Omental fat pad (tissue), 4 donors: ENCODE measurements at places on chromosomes 13 and 19. TPM values are rescaled to one million over a fixed set of nuclear protein-coding genes. Genes with fewer than 3 reads are reported as not detected.
A peak's percentile ranks its signal among the peaks of the same experiment; 100 is the strongest.

CLEC17A gene
- 0.19 TPM for total RNA-seq

MIA gene
- not detected for total RNA-seq

FGF22 gene
- total RNA-seq: not detected

ADGRE1 gene
- 0.37 TPM for total RNA-seq

SRRM5 gene
- 0.12 TPM for total RNA-seq

FREM2 gene
- 2.8 TPM for total RNA-seq

KLHL1 gene
- not detected for total RNA-seq

RCBTB1 gene
- 17.5 TPM for total RNA-seq

EPS8L1 gene
- 8.6 TPM for total RNA-seq

- no peak for DNase-seq
These were observed 34.9 kb downstream of the PAK4 start for GRCh38 chr19:39160523-39160861.

- no peak for DNase-seq
These were observed 1.7 kb downstream of the PNMA8A start for GRCh38 chr19:46469541-46470185.

DNA sequence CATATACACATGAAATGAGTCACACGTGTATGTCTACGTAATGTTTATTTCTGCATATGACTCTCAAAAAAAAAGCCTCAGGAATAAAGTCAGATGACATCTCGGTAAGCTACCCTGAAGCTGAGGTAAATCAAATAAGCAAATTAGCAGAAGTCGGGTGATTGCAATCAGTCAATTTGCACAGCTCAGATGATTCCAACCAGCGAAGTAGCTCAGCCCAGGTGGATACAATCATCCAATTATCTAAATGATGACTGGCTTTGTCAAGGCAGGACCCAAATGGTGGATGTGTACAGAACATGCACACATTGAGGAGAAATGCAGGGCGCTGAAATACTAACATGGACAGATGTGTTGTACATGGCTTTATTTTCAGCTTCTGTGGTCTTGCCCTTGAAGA, 148.5 kb downstream of the ZNF486 start:
- DNase-seq: no peak

DNA sequence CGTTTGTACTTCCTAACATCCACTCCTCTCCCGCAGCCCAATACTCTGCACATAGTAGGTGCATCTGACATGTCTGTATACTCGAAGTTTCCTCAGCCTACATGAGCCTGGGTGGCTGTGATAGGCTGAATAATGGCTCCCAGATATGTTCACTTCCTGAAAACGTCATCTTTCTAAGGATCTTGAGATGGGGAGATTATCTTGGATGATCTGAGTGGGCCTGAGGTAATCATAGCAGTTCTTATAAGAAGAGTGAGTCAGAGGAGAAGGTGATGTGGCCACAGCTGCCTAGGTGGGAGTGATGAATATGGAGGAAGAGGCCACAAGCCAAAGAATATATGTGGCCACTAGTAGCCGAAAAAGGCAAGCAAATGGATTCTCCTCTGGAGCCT, 84.2 kb downstream of the AKAP11 start:
- no peak for DNase-seq

DNA sequence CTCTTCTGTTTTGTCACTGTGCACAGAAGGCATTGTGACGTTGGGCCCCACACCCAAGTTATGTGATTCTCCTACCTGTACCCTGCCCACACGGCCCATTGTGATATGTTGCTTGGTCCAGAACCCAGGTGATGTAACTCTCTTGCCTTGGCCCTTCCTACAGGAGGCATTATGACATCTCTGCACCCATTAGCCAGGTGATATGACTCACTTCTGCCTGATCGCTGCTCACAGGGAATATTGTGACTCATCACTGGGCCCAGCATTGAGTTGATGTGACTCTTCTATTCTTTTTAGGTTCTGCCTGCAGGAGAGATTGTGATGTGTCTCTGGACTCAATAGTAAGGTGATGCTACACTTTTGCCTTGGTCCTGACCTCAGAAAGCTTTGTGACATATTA, 65.4 kb upstream of the ZNF91 start:
- no peak for DNase-seq

DNA sequence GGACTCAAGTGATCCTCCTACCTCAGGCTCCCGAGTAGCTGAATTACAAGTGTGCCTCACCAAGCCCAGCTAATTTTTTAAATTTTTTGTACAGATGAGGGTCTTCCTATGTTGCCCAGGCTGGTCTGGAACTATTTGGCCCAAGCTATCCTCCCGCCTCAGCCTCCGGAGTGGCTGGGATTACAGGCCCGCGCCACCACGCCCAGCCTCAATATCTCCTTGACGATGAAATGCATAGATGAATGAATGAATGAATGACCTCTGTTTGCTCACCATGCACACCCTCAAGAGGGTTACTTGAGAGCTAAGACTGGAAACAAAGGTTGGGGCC, 14.9 kb upstream of the AP1M2 start:
- DNase-seq: no peak

DNA sequence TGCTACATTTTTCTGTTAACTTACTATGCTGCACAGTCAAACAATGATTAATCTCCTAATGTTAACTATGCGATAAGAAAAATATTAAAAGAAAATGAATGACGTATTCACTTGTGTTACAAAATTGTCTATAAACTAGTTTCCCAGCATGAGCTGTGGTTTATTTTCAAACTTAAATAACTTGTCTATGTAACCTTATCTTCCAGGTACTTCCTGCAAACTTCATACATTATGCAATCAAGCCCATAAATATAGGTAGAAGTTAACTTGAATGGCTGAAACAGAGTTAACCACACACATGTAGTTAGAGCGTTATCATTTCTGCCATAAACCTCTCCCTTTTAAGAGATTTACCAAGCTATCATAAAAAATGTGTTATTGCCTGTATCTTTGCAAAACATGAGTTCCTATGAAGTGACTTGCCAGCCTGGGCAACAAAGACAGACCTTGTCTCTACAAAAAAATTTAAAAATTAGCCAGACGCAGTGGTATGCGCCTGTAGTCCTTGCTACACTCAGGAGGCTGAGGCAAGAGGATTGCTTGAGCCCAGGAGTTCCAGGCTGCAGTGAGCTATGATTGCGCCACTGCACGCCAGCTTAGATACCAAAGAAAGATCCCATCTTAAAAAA, 17.7 kb upstream of the KLF5 start:
- DNase-seq: no peak

- DNase-seq: no peak
These were observed 7.2 kb downstream of the CIC start for GRCh38 chr19:42276284-42276683.

GRCh38 chr19:39444598-39445195, 685 bp upstream of the SUPT5H start:
- DNase-seq: no peak

DNA sequence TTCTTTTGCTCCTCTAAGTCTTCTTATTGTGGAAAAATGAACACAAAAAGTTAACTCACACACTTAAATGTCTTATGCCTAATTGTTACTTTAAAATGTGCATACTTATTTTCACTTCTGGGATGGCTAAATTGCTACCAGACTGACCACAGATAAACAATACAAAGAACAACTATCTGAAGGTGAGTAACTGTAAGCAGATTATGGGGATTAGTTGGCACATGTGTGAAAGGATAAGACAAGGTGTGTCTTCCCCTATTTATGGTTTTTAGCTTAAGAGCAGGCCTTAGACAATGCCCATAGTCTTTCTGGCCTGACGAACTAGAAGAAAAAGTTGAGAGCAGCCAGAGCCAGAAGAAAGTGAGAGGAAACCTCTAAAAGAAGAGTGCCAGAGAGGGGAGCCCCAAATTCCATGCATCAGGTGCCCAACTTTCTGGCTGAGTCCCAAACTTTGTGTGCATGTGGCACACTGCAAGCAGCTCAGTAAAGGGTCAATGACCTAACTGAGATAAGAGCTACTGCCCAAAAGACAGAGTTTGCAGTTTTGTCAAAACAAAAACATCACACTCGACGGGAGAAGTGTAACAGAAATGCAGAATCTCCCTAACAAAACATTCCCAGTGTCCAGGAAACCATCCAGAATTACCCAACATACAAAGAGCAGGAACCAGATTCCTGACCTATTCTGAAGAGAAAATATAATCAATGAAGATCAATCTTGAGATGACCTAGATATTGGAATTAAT, 375.4 kb downstream of the KCNRG start:
- no peak for DNase-seq

GRCh38 chr19:6608940-6609339, 18.0 kb upstream of the CD70 start:
- no peak for DNase-seq

- no peak for DNase-seq
These were observed 8.9 kb upstream of the AMER2 start for GRCh38 chr13:25180775-25181537.

GRCh38 chr19:29671393-29672160, 6.3 kb downstream of the PLEKHF1 start:
- peak; percentile 21 for DNase-seq

GRCh38 chr19:18850471-18851375, 19.0 kb downstream of the UPF1 start:
- DNase-seq: no peak

DNA sequence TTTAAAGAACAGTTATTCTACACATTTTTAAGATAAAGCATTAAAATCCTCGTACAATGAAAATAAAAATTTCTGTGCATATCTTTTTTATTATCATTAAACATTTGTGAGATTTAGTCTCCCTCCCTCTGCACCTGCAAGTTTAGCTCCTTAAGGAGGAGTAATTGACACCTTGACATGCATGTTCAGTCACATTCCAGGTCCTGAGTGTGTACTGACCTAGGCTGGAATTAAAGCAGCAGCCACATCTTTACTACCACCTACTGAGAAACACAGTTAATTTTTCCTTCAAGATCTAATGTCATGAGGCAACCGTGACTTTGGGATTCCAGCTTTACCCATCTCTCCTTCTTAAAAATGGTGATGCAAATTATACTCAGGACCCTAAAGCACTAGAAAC, 123.1 kb upstream of the FREM2 start:
- DNase-seq: no peak

DNA sequence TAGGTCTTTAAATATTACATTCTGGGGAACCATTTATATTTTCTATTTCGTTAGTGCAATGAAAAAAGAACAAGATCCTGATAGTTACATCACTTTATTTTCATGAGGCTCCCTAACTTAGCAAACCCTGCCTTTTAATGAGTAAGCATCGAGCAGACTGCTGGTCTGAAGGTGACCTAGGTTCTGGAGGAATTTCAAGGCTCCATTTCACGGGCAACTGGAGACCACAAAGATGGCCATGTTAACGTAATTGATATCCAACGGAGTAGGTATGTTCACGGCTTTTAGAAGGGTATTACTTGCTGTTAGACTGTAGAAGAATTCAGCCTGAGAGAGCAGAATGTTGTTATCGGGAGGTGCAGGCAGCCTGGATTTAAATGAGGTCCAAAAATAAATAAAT, 1597.6 kb downstream of the EFNB2 start:
- no peak for DNase-seq
